ENCODE measurements at places on chromosomes 2 and 18.

GRCh38 chr2:67658820-67659219 lies 261.7 kb downstream of the ETAA1 start:
- DNase-seq = no peak

DNA sequence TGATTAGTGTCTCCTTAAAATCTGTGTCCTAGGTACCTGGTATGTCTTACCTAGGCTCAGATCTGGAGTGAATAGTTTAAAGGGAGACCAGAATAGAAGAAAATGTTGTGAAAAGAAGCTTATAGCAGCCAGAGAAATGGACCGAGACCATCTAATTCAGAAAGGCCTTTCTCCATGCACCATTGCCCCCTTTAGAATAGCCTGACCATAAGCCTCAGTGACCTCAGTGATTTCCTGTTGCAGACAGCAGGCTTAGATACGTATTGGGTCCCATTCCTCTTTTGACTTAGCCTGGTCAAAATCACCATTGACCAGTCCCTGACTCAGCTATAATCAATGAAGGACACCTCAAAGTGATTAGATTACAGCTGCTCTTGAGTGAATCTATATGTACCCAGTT lies 690.7 kb upstream of the KLHL29 start:
- no peak for DNase-seq

GRCh38 chr18:62596145-62597005 lies 73.5 kb downstream of the ZCCHC2 start:
- no peak for DNase-seq

DNA sequence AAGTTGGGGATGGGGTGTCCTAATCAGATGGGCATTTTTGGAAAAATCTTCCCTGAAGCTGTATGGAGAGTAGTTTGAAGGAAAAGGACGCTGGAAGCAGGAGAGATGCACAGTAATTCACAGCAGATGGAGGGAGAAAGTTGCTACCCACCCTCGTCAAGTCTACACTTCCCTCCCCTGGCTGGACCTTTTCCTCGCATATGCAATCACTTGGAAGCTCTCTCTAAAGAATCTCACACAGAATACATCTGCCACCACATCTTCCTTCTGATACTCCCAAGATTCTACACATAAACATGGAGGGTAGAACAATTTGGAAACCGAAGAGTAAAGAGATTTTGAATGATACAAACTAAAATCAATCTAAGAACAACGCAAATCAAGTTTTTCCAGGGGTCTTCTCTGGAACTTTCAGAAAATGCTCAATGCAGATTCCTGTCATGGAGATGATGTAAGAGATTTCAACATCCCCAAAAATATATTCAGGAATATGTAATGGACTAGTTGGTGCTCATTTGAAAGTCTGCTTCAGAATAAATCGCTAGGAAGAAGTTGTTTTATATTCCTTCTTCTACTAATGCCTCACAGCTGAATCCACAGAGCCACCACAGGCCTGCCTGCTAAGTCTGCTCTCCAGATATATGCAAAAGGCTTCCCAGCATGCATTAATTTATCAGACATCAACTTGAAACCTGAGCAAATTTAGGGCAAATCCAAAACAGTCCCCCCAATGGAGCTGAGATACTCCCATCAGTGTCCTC lies 291.5 kb downstream of the LRATD1 start:
- no peak for DNase-seq

DNA sequence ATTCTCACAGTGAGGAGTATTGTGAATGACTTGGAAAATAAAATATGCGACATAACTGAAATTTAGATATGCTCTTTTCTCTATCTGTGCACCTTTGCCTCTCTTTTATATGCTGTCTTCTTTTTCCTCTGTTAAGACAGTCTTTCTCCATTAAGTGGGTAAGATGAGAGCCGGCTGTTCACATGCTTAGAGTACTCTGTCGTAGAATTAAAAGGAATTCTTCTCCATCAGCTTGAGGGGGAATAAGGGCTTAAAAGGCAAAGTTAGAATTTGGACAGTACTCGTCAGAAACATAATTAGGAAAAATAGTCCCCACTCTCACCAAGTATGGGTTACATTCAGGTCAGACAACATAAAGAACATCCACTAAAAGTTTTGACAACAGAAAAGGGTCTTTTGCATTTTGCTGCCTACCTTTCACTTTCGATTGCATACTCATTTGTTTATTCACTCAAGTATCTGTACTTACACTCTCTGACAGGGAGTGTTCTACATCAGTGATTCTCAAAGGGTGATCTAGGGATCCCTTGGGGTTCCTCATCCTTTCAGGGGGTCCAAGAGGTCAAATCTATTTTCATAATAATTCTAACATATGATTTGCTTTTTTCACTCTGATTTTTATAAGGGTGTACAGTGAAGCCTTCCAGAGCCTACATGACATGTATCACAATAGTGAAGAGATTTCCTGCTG lies 48.0 kb downstream of the ARHGAP15 start:
- DNase-seq = no peak

DNA sequence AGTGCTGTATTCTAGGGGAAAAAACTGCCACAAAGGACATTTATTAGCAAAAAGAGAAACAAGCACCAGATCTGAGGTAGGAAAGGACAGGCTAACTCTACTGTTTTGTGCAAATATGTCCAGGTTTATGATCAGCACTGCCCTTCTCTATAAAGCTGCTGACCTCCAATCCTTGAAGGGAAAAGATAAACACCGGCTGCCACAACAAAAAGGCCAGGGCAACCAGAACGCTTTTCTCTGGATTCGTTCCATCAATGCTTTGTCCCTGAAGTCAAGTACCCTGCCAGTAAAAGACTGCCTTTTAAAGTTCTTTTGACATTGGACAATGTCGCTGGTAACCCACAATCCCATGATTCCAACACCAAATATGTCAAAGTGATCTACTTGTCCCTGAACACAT lies 21.0 kb downstream of the SMAD2 start:
- no peak for DNase-seq

GRCh38 chr2:207143215-207144172 lies 22.3 kb downstream of the KLF7 start:
- DNase-seq = no peak

DNA sequence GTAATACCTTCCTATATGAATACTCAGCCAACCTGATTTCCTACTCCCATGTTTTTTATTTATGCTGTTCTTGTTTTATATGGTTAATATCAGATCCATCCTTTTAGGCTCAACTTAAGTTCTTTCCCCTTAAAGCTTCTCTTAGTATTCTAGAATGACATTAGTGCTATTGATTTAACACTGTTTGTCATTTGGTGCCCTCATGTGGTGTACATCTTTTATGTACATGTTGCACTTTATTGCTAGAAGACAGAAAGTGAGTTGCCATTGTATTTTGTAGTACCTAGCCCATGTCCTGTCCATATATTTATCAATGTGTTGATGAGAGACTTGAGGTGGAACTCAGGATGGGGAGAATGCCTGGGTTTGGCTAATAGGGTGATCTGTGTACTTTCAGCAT lies 2.5 kb downstream of the HTRA2 start:
- DNase-seq = no peak

DNA sequence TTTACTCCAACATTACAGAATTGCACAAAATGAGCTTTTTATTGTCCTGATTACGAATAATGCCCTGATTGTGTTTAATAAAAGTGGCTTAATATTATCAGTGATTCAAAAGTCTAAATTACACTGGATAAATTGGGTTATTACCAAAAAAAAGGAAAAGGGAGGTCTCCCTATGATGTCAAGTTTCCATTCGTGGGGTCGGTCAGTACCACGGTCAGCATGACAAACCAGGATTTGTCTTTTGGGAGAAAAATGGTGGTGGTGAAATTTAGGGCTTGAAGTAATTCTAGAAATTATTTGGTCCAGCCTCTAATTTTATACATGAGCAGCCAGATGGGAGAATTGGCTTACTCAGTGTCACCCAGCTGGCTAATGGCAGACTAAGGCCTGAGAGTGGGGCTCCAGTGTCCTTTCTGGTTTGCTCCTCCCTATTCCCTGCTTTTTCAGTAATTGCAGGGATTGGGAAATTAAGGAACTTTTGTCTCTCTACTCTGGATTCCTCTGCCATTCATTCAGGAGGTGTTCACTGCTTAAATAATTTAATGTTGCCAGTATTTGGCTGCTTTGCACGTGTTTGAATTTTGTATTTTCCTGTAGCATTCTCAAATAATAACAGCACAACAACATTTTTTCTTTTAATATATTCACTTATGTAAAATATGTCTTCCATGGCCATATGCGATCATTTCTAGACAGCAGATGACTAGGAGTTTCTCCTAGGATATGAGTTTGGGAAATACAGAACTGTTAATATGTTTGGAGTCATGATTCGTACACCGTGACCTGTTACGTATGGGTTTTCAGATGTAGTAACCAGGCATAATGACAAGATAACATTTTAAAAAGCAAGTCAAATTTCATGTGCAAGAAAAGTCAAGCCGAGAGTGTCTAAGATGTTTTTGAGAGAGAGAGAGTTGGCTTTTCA lies 128.9 kb upstream of the NOSTRIN start:
- no peak for DNase-seq

DNA sequence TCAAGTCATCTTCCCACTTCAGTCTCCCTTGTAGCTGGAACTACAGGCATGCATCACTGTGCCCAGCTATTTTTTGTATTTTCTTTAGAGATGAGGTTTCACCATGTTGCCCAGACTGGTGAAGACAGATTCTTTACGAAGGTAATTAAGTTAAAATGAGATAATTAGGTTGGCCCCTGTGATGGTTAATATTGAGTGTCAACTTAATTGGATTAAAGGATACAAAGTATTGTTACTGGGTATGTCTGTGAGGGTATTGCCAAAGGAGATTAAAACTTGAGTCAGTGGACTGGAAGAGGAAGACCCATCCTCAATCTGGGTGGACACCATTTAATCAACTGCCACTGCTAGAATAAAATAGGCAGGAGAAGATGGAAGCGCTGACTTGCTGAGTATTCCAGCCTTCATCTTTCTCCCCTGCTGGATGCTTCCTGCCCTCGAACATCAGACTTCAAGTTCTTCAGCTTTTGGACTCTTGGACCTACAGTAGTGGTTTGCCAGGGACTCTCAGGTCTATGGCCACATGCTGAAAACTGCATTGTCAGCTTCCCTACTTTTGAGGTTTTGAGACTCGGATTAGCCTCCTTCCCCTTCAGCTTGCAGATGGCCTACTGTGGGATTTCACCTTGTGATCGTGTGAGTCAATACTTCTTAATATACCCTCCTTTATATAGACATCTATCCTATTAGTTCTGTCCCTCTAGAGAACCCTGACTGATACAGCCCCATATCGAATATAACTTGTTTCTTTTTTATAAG lies 269.1 kb downstream of the TMX3 start:
- no peak for DNase-seq

GRCh38 chr2:101847661-101848339 lies 144.0 kb upstream of the IL1R2 start:
- DNase-seq = no peak

- DNase-seq = no peak
These were observed 52.7 kb downstream of the ATP9B start for GRCh38 chr18:79121746-79122474.

GRCh38 chr2:219561179-219562048 lies 9.9 kb downstream of the OBSL1 start:
- DNase-seq = no peak

DNA sequence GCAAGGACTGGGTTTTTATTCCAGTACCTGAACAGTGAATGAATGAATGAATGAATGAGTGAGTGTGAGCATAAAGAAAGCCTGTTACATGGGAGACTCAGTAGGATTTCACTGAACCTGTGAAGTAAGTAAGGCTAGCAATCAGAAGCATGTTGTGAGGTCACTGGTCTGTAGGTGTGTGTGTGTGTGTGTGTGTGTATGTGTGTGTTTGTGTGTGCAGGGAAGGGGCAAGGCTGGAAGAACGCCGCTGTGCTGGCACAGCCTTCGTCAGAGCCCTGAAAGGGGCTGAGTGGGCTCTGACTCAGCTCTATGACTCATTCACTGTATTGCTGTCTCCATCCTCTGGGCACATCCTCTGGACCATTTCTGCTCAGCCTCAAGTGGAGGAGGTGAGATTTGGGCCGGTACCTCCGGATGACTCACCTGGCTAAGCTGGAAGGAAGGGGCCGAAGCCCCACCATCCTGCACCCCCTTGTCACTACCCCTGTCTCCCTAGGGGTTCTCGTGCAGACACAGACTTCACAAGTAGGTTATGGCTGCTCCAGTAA lies 51.4 kb upstream of the MRPL33 start:
- no peak for DNase-seq

- no peak for DNase-seq
These were observed 16.0 kb downstream of the ANO7 start for GRCh38 chr2:241204490-241204889.

DNA sequence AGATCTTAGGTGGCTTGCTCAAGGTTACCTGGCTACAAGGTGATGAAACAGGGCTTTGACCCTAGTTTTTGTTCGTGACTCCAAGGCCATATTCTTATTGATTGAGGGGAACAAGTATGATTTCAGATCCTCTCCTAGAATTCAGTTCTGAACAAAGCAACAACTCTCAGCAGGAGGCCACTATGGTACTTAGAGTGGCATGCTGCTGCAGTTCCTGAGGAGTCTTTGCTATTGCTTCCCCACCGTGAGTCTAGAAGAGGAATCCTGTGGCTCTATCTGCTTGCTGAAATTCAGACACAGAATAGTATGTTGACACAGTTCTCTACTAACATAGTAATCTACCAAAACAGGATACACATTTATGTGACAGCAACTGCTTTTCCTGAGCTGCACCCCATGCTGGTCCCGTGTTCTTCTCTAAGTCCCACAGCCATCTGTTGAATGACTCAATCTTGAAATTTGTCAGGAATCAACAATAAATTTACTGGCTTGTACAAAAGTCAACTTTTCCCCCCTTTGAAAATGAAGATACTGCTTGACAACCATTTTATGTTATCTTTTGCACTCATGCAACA lies 4.1 kb downstream of the TGFBRAP1 start:
- DNase-seq = no peak

GRCh38 chr2:205020673-205021072 lies 475.4 kb downstream of the PARD3B start:
- DNase-seq = no peak

- no peak for DNase-seq
These were observed 37.6 kb upstream of the ITGA6 start for GRCh38 chr2:172389685-172390339.

DNA sequence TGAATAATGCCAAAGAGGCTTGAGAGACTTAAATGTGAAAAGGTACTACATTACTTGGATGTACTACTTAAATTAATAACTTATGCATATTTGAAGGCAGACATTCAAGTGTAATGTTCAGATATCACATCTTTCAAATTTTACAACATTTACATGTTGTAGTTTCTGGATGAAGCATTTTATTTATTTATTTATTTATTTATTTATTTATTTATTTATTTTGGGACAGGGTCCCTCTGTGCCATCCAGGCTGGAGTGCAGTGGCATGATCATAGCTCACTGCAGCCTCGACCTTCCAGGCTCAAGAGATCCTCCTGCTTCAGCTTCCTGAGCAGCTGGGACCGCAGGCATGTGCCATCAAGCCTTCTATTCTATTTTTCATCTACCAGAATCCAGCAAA lies 596.4 kb downstream of the ERBB4 start:
- DNase-seq = no peak
